ENCODE measurements at places on chromosomes 11 and 22.

DNA sequence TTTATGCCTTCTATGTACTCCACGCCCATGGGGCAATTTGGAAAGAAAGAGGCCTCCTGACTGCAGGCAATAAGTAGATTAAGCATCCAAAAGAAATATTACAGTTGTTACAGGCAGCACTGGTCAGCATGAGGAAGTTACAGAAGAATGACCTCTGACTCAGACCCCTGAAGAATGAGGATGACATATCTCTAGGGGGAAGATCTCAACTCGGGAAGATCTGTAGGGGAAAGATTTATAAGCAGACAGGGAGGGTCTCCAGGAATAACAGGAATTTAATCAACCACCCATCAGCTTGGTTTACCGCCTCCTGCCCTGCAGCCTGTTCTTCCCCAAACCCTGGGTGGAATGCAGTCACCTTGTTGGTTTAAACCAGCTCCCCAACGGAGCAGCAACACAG lies 58.0 kb downstream of the RCN1 start:
- no peak for DNase-seq

- no peak for DNase-seq
Observed at GRCh38 chr11:68783216-68783821, 32.0 kb upstream of the TESMIN start.

- no peak for DNase-seq
Observed at GRCh38 chr11:116842909-116843308, 5.5 kb upstream of the APOA1 start.

- no peak for DNase-seq
Observed at GRCh38 chr22:41280065-41280464, 5.9 kb downstream of the RANGAP1 start.

- no peak for DNase-seq
Observed at GRCh38 chr11:2313051-2313951, 11.5 kb downstream of the TSPAN32 start.

- no peak for DNase-seq
Observed at GRCh38 chr11:110184456-110184855, 91.3 kb downstream of the ZC3H12C start.

- DNase-seq, result peak; percentile 19
Observed at GRCh38 chr22:38706101-38706900, 557 bp downstream of the GTPBP1 start.

GRCh38 chr11:115682888-115683287 lies 178.7 kb upstream of the CADM1 start:
- DNase-seq, result no peak

DNA sequence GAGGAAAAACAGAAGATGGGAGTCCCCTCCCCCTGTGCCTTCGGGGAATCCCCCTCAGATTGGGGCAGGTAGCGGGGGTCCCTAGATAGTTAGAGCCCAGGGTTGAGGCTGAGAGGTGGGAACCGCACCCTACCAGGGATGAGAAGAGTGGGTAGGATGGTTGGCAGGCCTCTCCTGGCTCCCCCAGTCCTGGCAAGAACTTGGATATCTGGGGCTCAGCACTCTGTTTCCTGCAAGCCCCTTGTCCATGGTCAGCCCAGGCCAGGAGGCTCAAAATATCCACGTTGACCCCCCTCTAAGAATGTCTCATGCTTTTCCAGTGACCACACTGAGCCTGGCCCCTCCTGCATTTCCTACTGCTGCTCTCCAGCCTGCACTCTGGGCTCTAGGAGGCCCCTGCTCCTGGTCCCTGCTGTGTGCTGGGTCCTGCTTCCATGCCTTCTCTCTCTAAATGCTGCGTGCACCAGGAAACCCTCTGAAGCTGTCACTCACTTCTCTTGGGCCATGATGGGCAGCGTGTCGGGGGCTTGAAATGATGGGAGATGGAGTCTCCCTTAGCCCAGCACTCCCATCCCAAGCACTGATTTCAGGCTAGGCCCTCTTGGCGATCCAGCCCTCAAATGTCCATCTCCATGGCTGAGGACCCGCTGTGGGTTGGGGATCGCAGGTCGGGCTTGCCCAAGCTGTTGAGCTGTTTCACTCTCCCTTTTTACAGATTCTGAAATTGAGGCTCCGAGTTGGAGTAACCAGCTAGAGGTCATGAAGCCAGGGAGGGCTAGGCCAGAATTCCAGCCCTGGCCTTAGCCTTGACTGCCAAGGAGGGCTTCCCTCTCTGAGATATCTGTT lies 2.0 kb downstream of the MAP3K11 start:
- no peak for DNase-seq

GRCh38 chr22:43643387-43643786 lies 168.7 kb downstream of the EFCAB6 start:
- DNase-seq, result no peak

- no peak for DNase-seq
Observed at GRCh38 chr11:253160-253885, 16.5 kb downstream of the PSMD13 start.

- no peak for DNase-seq
Observed at GRCh38 chr22:17960695-17961445, 63.5 kb downstream of the MICAL3 start.

DNA sequence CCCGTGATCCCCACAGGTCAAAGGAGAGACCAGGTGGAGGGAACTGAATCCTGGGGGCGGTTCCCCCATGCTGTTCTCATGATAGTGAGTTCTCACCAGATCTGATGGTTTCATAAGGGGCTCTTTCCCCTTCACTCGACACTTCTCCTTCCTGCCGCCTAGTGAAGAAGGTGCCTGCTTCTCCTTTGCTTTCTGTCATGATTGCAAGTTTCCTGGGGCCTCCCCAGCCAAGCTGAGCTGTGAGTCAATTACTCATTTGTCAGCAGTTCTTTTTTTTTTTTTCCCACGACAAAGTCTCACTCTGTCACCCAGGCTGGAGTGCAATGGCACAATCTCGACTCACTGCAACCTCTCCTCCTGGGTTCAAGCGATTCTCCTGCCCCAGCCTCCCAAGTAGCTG lies 1530.4 kb downstream of the BRD1 start:
- no peak for DNase-seq

- DNase-seq, result no peak
Observed at GRCh38 chr11:2386591-2386990, 9.5 kb downstream of the CD81 start.

DNA sequence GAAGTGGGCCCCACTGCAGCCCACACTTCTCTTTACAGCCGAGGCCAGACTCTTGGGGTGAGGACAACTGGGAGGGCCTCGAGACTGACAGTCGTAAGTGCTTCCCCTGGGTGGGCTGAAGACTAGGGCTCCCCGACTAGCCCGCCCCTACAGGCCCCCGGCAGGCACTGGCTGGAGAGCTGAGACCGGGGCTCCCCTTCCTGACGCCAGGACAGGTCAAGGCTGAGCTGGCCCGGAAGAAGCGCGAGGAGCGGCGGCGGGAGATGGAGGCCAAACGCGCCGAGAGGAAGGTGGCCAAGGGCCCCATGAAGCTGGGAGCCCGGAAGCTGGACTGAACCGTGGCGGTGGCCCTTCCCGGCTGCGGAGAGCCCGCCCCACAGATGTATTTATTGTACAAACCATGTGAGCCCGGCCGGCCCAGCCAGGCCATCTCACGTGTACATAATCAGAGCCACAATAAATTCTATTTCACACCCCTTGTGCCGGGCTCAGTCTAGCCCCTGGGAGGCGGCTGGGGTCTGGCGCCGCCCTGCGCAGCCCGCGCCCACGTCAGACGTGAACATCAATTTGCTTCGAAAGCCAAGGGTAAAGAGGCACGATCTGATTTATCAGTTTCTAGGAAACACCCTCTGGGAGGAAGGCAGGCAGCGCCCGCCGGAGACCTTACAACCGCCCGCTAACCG lies 13.5 kb downstream of the SCYL1 start:
- DNase-seq, result no peak

DNA sequence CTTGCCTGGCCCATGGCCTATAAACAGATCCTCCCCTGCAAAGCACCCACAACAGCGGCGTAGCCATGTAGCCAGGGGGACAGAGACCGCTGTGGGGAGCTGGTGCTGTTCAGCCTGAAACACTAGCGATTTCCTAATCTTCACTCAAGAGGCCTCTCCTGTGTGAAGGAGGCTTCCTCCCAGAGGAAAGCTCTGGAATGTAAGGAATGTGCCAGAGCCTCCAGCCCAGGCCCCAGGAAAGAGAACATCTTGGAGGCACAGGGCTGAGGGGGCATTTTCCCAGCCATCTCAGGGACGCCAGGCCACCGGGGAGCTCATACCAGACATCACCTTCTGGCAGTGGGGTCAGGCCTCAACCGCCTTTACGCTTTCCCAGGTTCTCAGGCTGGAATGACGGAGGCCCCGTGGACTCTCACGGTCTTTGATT lies 24.0 kb downstream of the MIAT start:
- DNase-seq, result no peak

DNA sequence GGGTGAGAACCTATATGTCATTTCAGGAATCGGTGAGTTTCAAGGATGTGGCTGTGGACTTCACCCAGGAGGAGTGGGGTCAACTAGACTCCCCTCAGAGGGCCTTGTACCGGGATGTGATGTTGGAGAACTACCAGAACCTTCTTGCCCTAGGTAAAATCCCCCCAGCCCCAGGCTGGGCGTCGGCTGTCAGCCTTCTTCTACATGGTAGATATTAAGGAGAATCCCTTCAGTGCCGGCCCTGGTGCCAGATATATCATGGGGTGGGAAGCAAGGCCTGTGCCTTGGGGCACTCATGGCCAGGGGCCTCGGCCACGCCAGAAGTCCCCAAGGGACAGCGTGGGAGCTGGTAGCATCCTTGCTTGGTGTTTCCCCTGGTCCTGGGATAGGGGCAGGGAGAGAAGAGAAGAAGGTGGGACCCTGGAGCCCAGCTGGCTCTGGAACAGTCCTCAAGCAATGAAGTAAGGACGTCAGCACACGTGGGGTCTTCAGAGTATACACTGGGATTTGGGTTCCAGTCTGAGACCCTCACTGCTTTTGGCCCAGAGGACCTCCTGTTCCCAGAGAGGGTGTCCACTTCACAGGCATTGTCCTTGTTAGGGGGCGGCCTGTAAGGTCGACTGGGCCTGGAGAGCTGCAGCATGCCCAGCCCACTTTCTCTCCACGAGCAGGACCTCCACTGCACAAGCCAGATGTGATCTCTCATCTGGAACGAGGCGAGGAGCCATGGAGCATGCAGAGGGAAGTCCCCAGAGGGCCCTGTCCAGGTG lies 6.8 kb downstream of the ZNF74 start:
- DNase-seq, result no peak

DNA sequence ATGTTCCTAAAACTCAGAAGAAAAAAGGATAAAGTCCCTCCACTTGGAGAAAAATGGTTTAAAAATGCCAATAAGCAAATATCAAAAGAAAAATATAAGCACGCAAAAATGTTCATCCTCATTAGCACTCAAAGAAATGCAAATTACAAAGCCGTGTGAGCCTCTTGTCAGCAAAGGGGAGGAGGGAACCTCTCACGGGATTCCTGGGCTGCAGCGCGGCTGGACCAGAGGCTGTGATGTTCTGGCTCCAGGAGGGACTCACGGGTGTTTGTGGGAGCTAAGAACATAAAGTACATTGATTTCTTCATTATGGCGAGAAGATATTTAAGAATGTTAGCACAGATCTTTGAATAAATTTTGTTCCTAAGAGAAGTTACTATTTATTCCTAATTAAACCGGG lies 1451.2 kb downstream of the BRD1 start:
- no peak for DNase-seq

GRCh38 chr22:50526834-50527801 lies 1.7 kb upstream of the SCO2 start:
- DNase-seq, result no peak

- no peak for DNase-seq
Observed at GRCh38 chr11:63793161-63793560, 20.1 kb upstream of the SPINDOC start.

GRCh38 chr11:68386331-68386978 lies 74.1 kb downstream of the LRP5 start:
- no peak for DNase-seq

DNA sequence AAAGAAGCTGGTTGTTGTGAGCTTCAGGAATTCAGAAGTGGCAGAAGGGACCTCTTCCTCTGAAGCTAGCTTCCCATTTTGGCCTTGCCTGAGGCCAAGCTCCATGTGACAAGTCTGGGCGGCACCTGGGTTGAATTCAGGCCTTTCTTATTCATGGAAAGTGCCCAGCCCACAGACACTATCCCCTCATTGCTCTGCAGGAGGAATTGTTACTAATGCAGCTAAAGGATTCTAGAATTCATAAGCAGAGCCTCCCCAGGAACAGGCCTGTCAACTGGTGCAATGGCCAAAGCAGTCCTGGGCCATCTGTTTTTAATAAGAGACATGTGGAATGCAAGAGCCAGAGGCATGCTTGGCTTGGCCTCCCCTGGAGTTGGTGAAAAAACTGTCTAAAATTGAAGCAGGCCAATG lies 71.4 kb downstream of the SLC1A2 start:
- no peak for DNase-seq

- DNase-seq, result no peak
Observed at GRCh38 chr22:45549762-45550378, 47.2 kb downstream of the FBLN1 start.

DNA sequence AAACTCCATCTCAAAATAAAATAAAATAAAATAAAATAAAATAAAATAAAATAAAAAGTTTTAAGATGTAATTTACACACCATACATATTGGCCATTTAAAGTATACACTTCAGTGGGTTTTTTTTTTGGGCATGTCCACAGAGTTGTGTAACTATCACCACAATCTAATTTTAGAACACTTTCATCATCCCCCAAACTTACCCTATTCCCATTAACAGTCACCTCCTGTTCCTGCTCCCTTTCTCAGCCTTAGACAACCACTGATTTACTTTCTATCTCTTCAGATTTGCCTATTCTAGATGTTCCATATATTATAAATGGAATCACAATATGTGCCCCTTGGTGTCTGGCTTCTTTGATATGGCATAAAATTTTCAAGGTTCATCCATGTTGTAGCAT lies 4.6 kb upstream of the ACER3 start:
- DNase-seq, result no peak

GRCh38 chr11:29310725-29311342 lies 706.0 kb downstream of the KCNA4 start:
- no peak for DNase-seq

DNA sequence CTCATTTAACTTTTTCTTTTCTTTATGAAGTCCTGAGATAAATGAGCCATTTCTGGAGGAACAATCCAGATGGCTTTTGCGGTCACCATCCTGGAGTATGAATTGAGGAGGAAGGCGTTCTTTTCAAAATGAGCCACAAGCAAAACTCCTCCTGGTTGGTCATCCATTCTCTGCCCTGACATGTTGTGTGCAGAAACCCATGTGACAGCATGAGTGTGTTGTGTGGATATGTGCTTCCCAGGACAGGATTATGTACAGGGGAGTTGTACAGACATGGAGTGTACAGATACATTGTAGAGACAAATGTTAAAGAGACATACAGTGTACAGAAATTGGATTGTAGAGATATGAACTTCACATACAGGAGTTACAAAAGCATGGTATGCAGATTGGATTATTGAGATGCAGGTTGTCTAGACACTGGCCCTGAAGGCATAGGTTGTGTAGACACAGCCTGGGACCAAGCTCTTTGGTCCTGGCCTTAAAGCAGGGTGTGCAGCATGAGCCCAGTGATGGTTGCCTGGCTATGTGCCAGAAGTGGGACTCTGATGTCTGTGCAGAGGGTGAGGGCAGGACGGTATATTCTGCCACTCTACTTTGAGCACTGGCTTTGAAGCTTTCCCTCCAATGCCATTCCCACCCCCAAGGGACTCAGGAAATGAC lies 178.5 kb upstream of the ZBED5 start:
- no peak for DNase-seq

GRCh38 chr11:57179681-57180080 lies 2.1 kb upstream of the LRRC55 start:
- no peak for DNase-seq
